Stimulated activated CD8-positive, alpha-beta memory T cell treated with anti-CD3 and anti-CD28 coated beads, Interleukin-2, amount 100 ng/mL, for 1 hour (primary cell): ENCODE measurements at places on chromosomes 1 and 21.

DNA sequence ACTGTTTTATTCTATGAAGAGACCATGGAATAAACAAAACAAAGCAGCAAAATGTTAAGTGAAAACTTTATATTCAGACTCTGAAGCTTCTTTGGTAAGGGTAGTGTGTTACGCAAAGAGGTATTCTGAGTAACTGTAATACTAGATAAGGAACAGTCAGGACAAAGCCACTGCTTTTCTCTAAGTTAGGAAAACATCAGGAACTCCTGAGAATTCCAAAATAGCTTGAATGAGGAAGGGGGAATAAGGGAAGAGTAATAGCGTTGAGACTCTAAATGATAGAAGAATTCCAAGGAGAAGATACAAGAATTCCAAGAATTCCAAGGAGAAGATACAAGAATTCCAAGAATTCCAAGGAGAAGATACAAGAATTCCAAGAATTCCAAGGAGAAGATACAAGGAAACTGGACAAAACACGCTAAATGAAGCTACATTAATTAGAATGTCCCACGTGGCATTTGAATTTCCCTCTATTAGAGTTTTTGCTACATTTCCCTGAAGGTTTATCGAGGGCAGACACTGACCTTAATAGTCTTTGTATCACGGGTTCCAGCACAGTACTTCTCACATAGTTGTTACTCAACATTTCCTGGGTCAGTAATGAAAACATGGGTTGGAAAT, 71.5 kb downstream of the SMYD3 start:
- DNase-seq, result no peak

- no peak for DNase-seq
These were observed 120.9 kb downstream of the ROR1 start for GRCh38 chr1:63894627-63895265.

GRCh38 chr1:215202868-215203267, 120.3 kb downstream of the KCNK2 start:
- DNase-seq, result no peak

GRCh38 chr1:39525366-39526165, 34.1 kb downstream of the BMP8A start:
- no peak for DNase-seq

DNA sequence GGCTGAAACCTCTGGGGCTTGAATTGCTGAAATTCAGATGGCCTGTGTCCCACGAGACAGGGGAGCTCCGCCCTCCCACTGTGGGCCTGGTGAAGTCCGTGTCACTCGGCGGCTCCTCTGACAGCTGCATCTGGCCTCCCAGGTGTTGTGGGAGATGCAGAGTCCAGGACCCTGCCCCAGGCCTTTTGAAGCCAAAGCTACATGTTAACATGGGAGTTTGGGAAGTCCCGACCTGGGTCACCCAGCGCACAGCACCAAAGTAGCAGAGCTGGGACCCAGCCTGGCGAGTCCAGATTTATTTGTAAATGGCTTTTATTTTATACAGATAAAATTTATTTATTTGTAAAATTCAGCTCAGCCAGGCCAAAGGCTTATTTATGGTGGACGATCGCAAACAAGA, 28.9 kb downstream of the SLC37A1 start:
- DNase-seq, result no peak

GRCh38 chr1:184533049-184533448, 146.2 kb downstream of the C1orf21 start:
- no peak for DNase-seq

DNA sequence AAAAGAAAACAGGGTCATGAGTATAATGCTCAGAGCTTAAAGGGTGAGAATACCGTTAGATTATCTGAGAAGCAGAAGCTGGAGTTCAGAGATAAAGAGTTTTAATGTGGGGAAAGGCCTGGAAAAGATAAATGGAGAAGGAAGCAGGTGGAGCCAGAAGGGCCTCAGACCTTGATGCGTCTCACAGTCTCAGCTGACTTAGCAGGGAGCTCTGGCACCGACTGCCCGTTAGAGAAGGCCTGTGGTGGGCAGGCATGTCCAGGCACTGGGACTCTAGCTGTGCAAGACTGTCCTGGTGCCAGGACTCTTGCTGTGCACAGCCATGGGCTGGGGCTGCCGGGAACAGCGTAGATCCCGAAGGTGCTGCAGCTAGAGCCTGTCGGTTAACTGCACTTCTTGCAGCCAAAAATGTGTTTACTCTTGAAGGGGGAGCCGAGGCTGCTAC, 3.8 kb upstream of the SLAMF9 start:
- no peak for DNase-seq

GRCh38 chr1:1624443-1625403, 7.2 kb upstream of the MMP23B start:
- no peak for DNase-seq

GRCh38 chr1:48547561-48548220, 75.7 kb upstream of the SPATA6 start:
- DNase-seq, result no peak

DNA sequence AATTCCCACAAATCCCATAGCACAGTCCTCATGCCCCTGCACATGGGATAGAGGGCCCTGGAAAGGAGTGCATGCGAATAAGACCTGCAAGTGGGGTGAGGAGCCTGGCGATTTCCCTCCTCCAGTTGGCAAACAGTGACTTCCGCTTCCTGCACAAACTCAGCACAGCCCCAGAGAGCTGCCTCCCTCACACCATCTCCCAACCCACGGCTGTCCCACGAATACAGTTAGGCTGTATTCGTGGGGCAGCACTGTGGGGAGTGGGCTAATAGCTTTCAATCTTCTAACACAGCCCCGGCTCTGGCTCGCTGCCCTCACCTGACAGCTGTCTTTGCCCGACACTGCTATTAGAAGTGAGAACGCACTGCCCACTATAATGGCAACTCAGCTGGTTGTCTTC, 28.2 kb upstream of the CNTN2 start:
- DNase-seq, result no peak

GRCh38 chr1:18505666-18506065, 24.9 kb downstream of the KLHDC7A start:
- no peak for DNase-seq

DNA sequence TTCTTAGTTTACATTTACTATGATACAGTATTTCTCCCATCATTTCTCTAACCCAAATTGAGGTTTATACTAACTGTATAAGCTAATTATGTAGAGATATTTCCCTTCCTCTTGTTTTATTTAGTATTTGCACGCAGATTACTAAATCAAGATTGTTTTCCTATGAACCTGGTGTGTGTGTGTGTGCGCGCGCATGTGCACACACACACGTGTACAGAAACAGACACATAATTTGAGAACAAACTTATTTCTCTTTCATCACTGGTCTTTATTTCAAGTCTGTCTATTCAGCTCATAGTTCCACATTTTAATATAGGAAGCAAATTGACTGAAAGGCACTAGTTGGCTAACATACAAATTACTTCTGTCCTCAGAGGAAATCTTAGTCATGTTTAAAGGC, 19.7 kb upstream of the COL24A1 start:
- DNase-seq, result no peak

DNA sequence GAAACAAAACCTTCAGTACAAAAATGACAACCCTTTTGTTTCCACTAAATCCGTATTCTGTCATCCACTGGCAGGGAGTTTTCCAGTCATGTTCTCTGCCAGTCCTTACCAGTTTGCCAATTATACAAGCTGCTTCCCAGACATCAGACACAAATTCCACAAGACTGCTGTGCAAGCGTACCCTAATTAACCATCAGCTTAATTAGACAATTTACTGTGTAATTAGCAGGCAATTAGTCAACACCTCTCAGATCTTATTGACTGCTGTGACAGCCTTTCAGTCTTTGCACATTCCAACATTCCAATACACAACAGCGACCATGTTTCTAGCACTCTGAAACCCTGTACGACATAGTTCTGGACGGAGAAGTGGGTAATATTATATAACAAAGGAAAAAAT, 420.1 kb downstream of the DPYD start:
- no peak for DNase-seq

DNA sequence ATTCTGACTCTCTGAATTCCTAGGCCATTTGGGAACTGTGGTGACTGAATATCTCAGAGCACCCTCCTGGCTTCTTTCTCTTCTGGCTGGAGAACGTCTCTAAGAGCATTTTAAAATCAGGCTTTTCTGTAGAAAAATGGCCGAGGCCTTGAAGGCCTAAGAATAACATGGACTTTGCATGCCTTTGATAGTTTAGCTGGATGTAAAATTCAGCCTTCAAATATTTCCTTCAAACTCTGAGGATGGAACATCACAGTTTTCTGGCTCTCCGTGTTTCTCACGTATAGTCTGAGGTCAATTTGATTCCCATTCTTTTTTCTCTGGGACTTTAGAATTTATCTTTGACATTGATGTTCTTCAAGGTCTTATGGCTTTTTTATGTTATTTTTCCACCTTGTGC, 34.0 kb downstream of the ARHGEF16 start:
- no peak for DNase-seq

GRCh38 chr1:182601416-182601786, 2.8 kb downstream of the RGS16 start:
- no peak for DNase-seq

DNA sequence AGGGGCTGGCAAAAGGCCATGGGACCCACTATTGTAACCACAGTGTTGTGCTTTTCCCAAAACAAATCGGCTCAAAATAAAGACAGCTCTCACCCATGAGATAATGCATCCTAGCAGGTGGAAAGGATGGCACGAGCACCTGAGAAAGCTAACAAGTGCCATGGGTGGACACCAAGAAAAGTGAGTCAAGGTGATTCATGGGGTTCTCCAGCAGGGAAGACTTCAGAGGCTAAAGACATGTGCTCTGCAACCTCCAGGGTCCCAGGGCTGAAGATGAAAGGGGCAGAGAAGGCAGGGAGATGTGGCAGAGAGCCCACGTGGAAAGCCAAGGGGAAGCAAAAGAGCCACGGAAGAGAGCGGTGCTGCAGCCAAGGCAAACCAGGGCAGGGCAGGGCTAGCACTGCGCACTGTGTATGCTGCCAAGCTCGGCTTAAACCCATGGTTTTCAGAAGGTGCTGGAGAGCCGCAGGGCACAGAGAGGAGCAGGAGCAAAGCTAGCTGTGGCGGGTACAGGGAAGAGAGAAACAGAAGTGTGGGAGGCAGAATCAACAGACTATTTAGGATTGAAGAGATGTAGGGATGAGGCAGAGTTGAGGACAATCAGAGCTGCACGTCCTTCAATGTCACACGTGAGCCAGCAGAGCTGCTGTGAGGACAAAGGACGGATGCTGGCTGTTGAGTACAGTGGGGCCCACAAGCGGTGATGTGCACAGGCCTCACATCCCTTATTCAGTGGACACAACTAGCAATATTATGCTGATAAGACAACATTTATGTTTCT, 41.8 kb upstream of the C1orf198 start:
- DNase-seq, result no peak

DNA sequence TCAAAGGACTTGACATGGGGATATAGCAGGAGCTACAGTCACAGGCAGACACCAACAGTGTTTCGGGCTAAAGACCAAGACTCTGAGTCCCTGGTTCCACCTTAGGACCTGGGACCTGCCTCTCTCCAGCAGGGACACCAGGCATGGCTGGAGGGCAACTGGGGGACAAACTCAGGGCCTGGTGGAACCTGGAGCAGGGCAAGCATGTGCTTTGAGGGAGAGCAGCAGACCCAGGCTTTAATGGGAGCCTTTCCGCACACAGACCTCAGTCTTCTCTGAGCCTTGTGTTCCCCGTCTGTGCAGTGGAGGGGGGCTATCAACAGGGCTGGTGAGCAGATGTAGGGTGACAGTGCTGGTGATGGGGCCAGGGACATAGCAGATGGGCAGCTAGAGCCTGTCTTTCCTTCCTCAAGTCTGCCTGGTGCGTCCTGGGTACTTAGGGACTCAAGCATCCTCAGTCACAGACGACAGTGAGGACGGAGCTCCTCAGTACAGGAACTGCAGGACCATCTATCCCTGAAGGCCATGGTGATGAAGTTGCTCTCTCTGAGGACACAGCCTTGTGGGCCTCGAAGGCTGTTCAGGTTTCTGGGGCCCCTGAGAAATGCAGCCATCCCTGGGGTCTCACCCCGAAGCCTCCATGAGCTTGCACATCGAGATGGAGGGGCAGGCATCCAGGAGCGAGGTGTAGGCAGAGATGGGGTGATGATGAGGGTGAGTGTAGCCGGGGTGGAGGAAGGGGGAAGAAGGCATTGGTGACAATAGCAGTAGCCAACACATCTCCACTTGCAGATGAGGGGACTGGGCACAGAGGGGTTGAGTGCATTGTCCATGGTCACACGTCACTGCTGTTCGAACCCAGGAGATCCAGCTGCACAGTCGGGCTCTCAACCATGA, 593.4 kb downstream of the PTPRU start:
- DNase-seq, result no peak
